ENCODE measurements at places on chromosomes 5 and 9. TPM values are rescaled to one million over a fixed set of nuclear protein-coding genes. Genes with fewer than 3 reads are reported as not detected.

GLDC gene
- total RNA-seq: 14.0 TPM

TRAPPC13 gene
- total RNA-seq: 11.6 TPM

PCDHGA12 gene
- not detected for total RNA-seq

PCDHAC1 gene
- total RNA-seq: 1.5 TPM

LPAR1 gene
- 15.1 TPM for total RNA-seq

NFIB gene
- 9.9 TPM for total RNA-seq

All from A549 treated with CORT108297 at 1 μM for 4 hours (cell line).